ENCODE measurements at places on chromosomes 5 and 9.
A peak's percentile ranks its signal among the peaks of the same experiment; 100 is the strongest.

DNA sequence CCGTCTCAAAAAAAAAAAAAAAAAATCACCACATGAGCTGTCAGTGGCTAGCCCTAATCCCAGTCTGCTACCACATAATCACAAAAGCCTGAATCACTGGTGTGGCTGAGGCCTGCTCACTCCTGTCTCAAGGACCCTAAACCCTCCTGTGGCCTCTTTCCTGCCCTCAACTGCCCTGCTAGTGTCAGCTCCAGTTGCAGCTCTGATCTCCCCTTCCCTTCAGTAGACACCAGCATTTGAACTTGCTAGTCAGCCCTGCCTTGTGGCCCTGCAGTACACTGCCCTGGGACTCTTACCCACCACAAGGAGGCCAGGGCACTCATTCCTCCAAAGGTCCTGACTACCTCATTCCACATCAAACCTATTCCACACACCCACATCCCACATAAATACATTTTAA is 9.5 kb upstream of the P4HA2 start:
- DNase-seq, result peak; percentile 46

DNA sequence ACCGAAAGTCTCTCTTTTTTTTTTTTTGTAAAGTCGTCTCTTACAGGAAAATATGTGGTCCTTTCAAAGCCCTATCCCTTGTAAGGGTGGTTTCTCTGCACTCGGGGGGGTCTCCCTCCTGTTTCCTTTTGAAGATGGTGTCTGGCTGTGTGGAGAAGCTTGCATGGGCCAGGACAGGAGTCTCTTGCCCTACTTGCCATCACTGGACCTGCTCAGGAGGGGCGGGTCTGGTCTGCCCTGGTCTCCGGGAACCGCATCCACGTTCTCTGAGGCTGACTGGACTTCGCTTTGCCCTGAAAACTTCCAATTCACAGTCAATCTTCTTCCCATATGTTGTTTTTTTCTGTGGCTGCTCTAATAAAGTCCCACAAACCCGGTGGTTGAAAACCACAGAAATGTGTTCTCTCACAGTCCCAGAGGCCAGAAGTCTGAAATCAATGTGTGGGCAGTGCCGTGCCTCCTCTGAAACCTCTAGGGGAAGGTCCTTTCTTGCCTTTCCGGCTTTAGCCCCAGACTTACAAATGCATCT is 92.9 kb upstream of the IER5L start:
- DNase-seq, result peak; percentile 41

GRCh38 chr5:9160747-9161146 is 385.1 kb downstream of the SEMA5A start:
- DNase-seq, result no peak

GRCh38 chr5:125049721-125050702 is 303.6 kb upstream of the ZNF608 start:
- no peak for DNase-seq

- DNase-seq, result no peak
These were observed 1.7 kb downstream of the ASB6 start for GRCh38 chr9:129640086-129640870.

DNA sequence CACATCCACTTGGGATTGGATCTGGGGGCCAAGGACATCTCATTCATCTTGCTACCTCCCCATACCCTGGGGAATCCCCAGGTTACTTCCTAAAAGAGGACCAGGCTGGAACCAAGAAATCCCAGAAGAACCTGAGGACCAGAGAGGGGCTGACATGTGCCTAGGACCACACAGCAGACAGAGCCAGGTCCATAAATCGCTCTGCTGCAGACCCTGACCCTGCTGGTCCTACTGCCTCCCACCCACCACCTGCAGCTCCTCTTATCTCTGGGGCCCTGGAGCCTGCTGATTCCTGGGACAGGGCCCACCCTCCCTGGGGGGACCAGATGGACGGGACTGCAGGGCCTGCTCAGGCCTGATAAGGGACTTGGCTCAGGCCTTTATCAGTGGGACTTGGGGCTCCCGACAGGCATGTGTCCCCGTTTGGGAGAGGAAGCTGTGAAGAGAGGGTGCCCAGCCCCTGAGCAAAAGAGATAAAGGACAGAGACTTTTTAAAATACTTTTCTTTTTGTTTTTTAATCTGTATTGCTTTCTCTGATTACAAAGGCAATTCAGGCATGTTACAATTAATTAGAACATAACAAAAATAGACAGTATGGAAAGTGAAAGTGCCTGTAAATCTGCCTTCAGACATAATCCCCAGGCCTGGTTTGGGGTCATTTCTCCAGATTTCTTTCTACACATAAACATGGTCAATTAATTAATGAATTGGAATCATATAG is 101.3 kb upstream of the LARP1 start:
- no peak for DNase-seq

DNA sequence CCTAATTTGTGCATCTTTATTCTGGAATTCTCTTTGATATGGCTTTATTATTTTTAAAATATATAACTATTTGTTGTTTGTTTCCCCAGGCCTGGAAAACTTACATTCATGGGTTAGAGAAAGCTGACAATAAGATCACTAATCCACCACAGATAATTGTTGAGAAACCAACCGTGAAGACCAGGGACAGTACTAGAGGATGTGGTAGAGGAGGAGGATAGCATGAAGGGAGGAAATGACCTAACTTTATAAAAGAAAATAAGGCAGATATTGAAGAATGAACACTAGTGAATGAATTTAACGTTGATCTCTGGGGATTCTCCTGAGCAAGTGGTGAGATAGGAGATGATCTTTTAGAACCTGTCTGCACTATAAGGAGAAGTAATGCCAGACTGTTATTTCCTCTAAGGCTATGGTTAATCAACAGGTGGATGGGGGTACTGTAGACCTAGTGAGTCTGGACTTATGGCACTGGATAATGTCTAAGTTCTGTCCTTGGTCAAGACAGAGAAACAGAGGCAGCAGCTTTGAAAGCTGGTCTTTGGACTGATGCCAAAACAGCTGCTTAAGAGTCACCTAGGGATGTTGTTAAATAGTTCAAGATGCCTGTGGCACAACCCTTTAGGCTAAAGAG is 52.4 kb downstream of the NREP start:
- DNase-seq, result no peak

GRCh38 chr9:1454211-1454610 is 404.1 kb downstream of the DMRT2 start:
- DNase-seq, result no peak

GRCh38 chr9:36603006-36603405 is 30.3 kb downstream of the MELK start:
- DNase-seq, result no peak

DNA sequence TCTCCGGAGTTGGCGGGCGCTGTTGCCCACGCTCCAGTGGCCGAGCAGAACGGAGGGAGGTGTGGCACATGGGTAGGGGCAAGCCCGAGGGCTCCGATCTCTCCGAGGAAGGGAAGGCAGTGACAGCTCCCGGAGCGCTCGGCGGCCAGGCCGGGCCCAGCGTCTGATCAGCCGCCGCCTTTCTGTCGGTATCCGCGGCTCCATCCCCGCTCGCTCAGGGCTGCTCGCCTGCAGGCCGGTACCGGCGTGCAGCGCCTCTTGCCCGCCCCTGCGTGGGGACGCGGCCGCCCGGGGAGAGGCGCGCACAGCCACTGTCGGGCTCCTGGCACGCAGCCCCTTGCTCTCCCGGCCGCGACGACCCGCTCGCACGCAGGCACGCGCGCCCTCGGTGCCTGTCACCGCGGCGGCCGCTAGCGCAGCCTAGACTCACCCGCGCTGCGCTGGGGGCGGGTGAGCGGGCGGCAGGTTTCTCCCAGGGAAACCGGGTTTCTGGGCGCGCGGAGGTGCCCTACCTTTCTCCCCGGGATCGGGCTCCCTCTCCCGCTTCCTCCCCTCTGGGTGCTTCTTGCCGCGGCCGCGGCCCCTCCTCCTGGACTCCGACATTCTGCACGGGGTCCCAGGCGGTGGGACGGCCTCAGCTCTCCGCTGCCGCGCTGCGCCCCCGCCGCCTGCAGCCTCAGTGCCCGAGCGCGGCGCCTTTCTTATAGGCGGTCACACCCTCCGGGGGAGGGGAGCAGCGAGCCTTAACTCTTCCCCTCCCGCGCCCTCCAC is 108.4 kb downstream of the PSD2 start:
- DNase-seq, result peak; percentile 74

GRCh38 chr5:36357391-36357975 is 55.8 kb upstream of the RANBP3L start:
- DNase-seq, result no peak

- DNase-seq, result no peak
These were observed 75.0 kb upstream of the DAB2IP start for GRCh38 chr9:121576281-121577075.

- no peak for DNase-seq
These were observed 135.0 kb upstream of the LHFPL2 start for GRCh38 chr5:78783434-78784130.

DNA sequence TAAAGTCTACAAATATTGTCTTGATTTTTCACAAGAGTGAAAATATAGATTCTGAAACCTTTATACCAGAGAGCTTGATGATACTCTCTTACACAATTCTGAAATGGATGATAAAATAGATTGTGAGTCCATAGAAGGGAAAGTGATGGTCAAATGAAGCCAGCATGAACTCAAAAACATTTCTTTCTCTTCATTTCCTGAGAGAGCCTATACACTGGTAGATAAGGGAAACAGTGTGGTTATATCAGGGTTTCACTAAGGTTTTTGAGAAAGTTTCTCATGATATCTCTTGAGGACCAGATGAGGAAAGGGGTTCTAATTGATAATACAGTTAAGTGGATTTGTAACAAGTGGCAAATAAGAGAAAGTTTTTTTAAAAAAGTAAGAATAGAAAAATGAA is 254.1 kb downstream of the PJA2 start:
- DNase-seq, result no peak

GRCh38 chr9:14961372-14962068 is 51.3 kb upstream of the FREM1 start:
- DNase-seq, result no peak

- DNase-seq, result no peak
These were observed 11.3 kb downstream of the RGS14 start for GRCh38 chr5:177368869-177369644.

All from right forelimb (tissue), 1 donor.